ENCODE measurements at places on chromosomes 7 and 10. TPM values are rescaled to one million over a fixed set of nuclear protein-coding genes. Genes with fewer than 3 reads are reported as not detected.

Gene GLI3
- 41.1 TPM for total RNA-seq

Gene SP8
- total RNA-seq: not detected

GRCh38 chr10:27618036-27618615 is 114.0 kb downstream of the RAB18 start:
- DNase-seq: no peak

GRCh38 chr10:7547206-7547605 is 119.6 kb downstream of the ITIH5 start:
- DNase-seq: no peak

DNA sequence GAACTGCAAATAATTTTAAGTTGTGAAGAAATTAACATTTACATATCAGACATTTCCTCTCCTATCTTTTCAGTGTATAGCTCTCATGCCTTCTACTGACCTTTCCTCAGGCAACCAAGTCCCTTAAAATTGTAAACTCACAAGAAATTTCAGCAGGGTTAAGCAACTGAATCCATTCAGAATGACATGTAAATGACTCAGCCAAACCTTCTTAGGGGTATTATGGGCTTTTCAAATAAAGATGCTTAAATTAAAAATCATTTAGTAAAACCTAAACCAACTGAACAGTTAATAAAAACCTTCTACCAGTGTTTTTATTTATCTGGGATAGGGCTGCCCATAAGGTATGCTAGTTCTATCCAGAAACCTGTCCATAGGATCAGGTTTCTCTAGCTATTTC is 20.7 kb downstream of the WAPL start:
- no peak for DNase-seq

Gene NAT16
- not detected for total RNA-seq

Gene SEC23IP
- total RNA-seq: 25.1 TPM

- no peak for DNase-seq
Measured at GRCh38 chr10:100522945-100523344, 3.3 kb upstream of the SEC31B start.

- no peak for DNase-seq
Measured at GRCh38 chr10:86707505-86707904, 39.2 kb downstream of the LDB3 start.

Data from transverse colon (tissue), 4 donors.